ENCODE measurements at places on chromosomes 6 and 20.

DNA sequence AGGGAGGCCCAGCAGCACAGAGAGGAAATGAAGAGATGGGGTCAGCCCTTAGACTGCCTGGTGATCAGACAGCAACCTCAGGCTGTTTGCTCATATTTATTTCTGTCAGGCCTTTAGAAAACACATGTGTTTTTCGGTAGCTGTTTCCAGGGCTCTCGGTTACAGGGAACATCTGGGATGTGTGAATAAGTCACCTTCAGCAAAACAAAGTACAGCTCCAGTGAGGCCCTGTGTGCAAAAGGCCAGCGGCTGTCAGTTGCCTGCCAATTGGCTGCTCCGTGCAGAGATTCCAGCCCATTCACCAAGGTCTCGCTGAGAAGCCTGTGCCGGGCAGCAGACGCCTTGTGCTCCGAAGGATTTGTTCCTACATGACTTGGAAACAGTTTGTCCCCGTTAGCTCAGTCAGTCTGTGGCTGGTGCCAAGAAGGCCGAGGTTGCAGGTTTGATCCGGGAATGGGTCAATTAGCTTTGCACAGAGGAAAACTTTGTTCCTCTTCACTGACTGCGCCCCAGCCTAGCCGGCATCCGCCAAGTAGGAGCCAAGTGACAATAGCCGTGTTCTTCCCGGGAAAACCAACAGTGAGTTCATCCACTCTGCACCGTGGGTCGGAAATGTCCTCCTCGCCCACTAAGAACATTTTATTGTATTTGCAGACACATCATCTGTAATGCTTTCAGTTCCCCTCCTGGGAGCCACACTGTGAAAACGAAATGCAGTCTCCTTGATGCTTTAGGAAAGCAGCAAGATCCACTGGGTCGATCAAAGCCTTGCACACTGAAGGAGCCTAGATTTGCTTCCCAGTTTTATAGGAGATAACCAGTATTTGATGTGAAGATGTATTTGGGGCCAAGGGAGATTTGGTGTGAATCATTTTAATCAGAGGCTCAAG is 315.4 kb upstream of the CDYL start:
- no peak for DNase-seq

DNA sequence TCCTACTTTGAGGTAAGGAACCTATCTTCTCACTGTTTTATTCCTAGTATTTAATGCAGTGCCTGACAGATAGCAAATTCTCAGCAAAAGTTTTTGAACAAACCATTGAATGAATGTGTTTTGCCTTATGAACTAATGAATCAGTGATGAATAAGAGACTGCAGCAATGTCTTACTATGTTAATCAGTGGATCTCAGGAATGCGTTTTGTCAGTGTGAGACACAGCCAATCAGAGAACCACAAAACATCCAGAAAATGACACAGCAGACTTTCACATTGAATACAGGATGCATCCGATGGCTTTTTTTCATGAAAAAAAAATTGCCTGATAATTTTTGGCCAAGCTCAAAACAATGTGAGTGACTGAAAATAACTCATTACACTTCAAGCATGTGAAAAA is 270.5 kb downstream of the BMP2 start:
- no peak for DNase-seq

GRCh38 chr20:44861531-44862006 is 23.9 kb upstream of the YWHAB start:
- no peak for DNase-seq

- DNase-seq: no peak
Measured at GRCh38 chr20:5757949-5758348, 7.7 kb downstream of the SHLD1 start.

DNA sequence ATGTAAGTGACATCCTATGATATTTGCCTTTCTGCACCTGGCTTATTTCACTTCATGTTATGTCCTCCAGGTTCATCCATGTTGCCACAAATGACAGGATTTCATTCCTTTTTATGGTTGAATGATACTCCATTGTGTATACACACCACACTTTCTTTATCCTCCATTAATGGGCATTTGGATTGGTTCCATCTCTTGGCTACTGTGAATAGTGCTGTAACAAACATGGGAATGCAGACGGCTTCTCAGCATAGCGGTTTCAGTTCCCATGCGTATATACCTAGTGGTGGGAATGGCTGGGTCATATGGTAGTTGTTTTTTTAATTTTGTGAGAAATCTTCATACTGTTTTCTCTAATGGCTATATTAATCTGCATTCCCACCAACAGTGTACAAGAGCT is 14.8 kb downstream of the MTHFD1L start:
- no peak for DNase-seq

DNA sequence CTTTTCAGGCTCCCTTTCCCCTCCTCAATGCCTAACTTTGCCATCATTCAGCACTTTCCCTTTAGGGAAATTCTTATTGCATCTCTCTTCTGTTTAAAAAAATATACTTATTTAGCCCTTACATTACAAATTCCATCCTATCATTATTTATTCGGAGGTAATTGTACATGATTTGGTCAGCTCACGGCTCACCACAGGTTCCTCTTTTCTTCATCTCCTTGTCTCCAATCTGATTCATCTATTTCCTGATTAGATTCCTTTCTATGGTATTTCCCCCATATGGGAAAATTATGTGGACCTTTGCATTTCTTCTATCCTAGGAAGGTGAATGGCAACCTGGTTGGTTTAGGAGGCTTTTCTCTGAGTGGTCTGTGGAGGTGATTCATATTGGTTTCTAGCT is 12.9 kb upstream of the EMILIN3 start:
- DNase-seq: no peak

- no peak for DNase-seq
Measured at GRCh38 chr6:38804358-38804757, 89.2 kb downstream of the DNAH8 start.

DNA sequence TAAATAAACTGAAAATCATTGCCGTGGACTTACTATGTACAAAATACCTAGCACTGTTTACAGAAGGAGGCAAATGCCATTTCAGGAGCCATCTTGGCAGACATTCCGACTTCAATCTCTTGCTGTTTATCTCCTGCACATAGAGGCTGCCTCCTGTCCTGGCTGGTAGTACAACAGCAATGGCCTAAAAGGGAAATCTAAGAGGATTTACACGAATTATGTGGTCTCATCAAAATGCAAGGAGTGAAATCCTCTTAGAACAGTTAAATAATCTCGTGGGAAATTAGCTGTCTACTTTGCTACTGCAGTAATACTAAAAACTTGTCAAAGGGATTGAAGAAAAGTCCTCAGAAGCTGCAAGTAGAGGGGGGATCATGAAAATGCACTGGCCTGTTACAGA is 82.2 kb upstream of the SLC2A12 start:
- DNase-seq: no peak

GRCh38 chr6:151609146-151609902 is 115.5 kb downstream of the CCDC170 start:
- no peak for DNase-seq

DNA sequence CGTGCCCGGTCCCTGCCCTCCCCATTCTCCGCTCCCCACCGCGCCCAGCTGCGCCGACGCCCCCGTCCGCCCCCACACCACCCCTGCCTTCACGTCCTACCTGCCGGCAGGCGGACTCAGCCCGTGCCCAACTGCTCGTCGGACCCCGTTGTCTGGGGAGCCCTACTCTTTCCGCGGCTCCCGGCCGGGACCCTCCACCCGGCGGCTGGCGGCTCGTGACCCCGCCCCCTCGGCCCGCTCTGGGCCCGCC is at the start of gene SERAC1:
Gene SERAC1, minus strand, starts transcription at position 223 of the 250 bp plus-strand sequence. CDS start 9,899 bp downstream, outside the sequence.
- no peak for DNase-seq

GRCh38 chr20:24950128-24950835 is 1.2 kb downstream of the CST7 start:
- DNase-seq: no peak

- DNase-seq: no peak
Measured at GRCh38 chr20:22576733-22577514, 7.4 kb downstream of the FOXA2 start.

- DNase-seq: peak; percentile 19
Measured at GRCh38 chr6:32439602-32440214, at the start of gene HLA-DRA. Gene HLA-DRA, plus strand, starts transcription at chr6:32439887. Its CDS starts 64 bp downstream, at chr6:32439951.

DNA sequence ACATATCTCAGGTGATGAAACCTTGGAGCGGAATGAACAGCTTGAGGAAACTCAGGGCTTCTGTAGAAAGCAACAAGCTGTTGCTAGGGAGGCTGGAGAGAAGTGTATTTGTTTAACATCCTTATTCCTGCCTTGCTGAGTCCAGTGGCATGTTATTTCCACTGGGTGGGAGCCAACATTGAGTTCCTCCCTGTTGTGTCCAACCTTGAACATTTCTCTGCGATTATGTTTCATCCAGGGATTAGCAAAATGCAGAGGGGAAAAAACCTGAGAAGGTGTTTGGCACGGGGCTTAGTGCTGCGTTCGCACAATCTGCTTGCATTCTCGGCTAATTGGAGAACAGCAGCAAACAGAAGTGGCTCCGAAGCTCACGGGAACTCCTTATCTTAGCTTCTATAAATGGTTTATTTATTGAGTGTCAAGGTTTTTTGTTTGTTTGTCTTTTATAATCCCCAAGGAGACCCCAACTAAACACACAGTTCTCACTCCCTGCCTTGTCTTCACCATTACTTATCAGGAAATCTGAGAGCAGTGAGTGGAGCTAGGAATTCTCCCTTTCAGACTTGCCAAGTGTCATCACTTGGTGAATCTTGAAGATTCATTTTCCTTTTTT is 412.8 kb downstream of the CDC5L start:
- no peak for DNase-seq

DNA sequence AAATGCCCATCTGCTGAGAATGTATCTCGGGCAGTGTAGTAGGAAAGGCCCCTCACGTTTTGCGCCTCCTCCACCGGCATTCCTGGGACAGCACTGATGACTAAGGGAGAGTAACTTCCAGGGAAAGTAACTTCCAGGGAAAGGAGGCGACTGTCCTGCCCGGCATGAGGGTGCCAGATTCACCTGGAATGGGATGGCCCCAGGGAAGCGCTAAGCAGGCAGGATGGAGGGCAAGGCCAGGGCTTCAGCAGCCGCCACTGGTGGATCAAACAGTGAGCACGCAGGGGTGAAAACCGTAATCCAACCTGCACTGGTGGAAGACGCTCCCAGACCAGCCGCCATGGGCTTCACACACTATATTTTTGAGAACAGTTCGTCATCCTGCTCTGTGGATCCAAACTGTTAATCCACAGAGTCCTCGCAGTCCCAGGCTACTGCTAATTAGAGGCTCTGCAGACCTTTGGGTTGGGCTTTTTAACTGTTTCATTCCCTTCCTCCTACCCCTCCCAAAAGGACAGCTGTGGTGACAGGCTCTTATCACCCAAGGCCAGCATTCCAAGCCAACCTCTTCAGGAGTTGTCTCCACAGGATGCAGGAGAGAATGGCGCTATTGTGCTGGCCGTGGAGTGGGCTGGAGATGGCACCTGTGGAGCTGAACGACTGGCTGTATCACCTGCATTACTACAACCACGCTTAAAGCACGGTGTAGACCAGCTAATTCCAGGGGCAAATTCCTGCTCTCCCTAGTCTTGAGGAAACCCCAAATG is 178.9 kb downstream of the DLL1 start:
- no peak for DNase-seq

DNA sequence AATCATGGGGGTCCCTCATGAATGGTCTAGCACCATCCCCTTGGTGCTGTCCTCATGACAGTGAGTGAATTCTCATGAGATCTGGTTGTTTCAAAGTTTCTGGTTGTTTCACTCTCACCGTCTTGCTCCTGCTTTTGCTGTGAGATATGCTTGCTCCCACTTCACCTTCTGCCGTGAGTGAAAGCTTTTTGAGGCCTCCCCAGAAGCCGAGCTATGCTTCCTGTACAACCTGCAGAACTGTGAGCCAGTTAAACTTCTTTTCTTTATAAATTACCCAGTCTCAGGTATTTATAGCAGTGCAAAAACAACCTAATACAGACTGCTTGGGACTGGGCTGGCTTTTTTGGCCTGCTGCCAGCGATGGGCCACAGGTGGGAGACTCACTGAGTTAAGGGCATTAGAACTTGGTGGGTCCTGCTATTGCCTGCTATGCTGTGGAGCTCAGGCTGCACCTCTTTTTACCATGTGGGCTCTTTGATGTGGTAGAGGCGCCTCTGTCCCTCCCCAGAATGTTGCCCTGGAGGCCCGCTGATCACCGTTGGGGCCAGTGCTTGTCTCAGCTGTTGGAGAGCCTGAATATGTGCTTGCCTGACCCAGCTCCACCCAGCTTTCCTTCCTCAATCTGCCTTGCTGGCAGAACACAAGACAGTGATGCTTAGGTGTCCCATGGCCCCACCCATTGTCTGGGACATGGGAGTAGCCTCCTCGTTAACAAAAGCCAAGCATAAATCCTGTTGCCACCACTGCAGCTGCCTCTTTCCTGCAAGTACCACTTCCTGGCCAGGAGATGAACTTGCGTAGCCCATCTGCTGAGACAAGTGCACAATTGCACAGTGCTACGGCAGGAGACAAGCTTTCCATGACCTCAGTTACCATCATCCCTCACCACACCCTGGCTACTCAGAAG is 47.1 kb downstream of the IGF2R start:
- DNase-seq: no peak

- no peak for DNase-seq
Measured at GRCh38 chr20:13432126-13432525, 206.6 kb downstream of the TASP1 start.

DNA sequence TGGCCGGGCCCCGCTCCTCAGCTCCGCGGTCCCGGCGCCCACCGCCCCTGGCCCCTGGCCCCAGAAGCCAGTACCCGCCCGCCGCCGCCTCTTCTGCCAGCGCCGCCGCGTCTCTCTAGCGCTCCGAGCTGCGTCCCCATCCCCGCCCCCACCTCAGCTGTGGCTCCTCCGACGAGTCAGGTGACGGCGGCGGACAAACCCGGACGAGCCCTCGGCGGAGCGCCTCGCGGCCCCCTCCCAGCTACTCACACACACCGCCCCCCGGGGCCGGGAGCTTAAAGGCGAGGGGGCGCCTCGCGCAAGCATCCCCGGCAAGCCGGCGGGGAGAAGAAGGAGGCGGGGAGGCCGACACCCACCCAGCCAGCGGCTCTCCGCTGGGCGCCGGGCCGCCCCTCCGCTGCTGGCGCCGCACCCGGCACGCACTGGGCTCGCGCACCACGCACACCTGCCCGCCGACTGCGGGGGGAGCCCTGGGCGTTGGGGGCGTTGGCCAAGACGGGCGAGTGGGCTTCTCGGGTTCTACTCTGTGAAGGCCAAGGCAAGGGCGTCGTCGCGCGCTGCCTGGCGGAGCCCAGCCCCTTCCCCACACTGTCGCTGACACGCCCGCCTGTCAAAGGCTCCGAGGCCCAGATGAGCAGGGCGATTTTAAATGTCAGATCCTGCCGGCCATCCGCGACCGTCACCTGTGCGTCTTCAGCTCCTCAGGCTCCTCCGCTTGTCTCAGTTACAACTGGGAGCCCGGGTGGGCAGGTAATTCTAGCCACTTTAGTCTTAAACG is at the start of gene SNAP91:
Gene SNAP91, minus strand, starts transcription at position 132 of the 778 bp plus-strand sequence. CDS start 1,174 bp downstream, outside the sequence.
- DNase-seq: no peak

GRCh38 chr20:1621316-1621715 is 1.5 kb upstream of the SIRPB1 start:
- DNase-seq: no peak
